Muscle of back (tissue), 13 donors: ENCODE measurements at places on chromosomes 11 and 22. TPM values are rescaled to one million over a fixed set of nuclear protein-coding genes. Genes with fewer than 3 reads are reported as not detected.

SLC22A12 gene
- polyA plus RNA-seq, result not detected

FIBIN gene
- polyA plus RNA-seq, result 111 TPM

NXPE1 gene
- polyA plus RNA-seq, result not detected

OR52H1 gene
- not detected for polyA plus RNA-seq

HOATZ gene
- not detected for polyA plus RNA-seq

SYT12 gene
- not detected for polyA plus RNA-seq

DNA sequence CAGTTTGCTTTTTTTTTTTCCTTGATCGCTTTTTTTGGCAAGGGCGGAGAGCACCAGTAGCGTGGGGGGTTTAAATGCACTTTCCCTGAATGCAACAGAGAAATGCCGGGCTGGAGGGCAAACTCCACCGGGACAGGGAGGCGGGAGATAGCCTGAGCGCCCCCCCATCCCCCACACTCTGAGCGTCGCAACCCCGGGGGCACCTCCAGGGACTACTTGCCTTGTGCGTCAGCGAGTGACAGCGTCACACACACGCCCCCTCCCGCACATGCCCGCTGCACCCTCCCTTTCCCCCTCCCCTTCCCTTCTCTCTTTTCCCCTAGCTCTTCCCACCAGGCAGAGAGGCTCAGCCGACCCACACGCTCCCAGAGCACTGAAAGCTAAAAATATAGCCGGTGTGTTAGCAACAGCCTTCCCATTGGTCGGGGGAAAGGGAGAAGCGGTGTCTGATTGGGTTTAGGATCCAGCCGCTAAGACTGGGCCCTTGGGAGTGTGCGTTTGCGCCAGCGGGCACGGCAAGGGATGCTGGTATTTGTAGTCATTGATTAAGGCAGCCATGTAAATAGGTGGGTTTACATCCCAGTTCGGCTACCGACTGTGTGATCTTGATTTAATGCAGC is 1.7 kb upstream of the TOB2 start:
- peak; percentile 100 for DNase-seq

GRCh38 chr22:30994960-30995359 is 25.9 kb downstream of the TUG1 start:
- DNase-seq, result no peak

- DNase-seq, result no peak
Observed at GRCh38 chr11:133127741-133128140, 404.6 kb downstream of the OPCML start.

GRCh38 chr11:20912065-20912821 is 242.9 kb downstream of the NELL1 start:
- DNase-seq, result no peak

DNA sequence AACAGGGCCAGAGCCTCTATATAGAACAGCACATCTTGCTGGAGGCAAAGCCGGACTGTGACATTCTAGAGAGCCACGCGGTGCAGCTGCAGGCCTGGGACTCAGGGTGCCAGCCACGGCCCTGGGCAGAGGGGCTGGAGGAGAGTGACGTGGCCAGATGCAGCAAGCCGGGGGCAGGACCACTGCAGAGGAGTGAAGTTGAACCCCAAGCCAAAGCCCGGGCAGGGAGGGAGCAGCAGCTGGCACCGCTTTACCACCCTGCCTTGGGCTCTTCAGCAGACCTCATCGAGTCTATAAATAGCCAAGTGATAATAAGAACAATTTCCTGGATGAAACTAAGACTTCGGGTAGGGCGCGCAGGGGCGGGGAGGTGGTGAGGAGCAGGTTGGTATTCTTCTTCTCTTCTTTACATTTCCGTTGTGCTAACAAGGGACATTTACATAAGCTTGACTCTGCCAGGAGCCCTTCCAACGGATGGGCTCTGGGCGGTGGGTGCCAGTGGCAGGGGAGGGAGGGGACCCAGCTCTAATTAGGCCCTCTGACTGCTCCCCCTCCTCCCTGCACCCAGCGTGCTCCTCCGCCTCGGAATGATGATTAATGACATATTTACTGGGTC is 110.2 kb downstream of the ST3GAL4 start:
- peak; percentile 71 for DNase-seq

DNA sequence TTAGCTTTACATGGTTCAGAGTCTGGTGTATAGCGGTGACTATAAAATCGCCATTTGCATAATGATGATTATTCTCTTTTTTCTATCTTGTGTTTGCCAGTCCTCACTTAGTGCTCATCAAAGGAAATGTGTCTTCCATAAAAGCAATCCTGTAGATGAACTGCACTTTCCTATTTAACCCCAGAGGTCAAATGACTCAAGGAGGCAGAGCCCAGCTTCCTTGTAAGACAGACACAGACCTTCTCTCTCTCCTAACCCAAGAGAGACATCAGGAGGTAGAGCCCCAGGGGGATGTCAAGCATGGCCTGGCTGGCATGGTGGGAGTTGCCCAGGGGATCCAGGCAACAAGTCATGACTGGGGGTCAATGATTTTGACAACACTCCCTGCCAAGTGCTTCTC is 46.9 kb upstream of the CRTAM start:
- no peak for DNase-seq

GRCh38 chr11:75548595-75549272 is 13.3 kb upstream of the SERPINH1 start:
- no peak for DNase-seq

DNA sequence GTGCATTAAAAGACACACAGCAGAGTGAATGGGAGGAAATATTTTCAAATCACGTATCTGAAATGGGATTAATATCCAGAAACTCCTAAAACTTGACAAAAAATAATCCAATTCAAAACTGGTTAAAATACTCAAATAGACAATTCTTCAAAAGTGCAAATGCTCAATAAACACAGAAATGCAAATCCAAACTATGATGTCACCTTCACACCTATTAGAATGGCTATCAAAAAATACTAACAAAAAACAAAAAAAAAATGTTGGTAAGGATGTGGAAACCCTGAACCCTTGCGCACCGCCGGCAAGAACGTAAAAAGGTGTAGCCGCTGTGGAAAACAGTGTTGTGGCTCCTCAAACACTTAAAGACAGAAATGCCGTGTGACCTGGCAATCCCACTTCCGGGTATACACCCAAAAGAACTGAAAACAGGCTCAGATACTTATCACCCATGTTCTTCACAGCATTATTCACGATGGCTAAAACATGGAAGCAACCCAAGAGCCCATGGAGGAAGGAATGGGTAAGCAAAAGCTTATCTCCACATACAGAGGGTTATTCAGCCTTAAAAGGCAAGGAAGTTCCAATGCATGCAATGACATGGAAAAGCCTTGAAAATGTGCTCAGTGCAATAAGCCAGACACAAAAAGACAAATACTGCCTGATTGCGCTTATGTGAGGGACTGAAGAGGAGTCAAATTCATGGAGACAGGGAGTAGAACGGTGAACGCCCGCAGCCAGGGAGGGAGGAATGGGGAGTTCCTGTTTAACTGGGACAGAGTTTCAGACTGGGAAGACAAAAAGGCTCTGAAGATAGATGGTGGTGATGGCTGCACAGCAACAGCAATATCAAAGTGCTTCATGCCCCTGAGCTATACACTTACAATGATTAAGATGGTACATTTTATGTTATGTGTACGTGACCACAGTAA is 19.6 kb downstream of the BRD1 start:
- no peak for DNase-seq

- DNase-seq, result no peak
Observed at GRCh38 chr11:119525180-119525866, 102.4 kb upstream of the THY1 start.

GRCh38 chr11:111644922-111645321 is 42.7 kb downstream of the SIK2 start:
- no peak for DNase-seq

GRCh38 chr11:30171661-30172060 is 59.2 kb upstream of the FSHB start:
- no peak for DNase-seq

- no peak for DNase-seq
Observed at GRCh38 chr22:22802339-22802970, 85.2 kb upstream of the IGLL5 start.

DNA sequence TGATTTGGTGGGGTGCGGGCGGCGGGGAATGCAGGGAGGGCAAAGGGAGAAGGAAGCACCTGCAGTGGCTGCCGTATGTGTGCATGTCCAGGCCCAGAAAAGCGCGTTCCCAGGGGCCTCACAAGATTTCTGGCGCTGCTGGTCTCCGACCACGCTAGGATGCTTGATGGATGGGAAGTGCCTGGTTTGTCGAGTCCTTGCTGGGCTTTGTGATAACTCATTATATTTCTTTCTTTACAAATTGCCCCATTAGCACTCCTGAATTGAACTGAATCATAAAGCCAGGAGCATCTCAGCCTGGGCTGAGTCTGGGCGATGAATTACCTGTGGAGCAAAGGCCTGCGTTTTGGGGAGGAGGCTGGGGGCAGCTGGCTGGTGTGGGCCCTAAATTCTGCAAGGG is 69.2 kb upstream of the LMO1 start:
- DNase-seq, result no peak

GRCh38 chr11:108135845-108136544 is 14.6 kb downstream of the ACAT1 start:
- DNase-seq, result no peak

- DNase-seq, result no peak
Observed at GRCh38 chr11:114366331-114367243, 33.7 kb downstream of the C11orf71 start.

GRCh38 chr11:359181-359714 is 10.1 kb upstream of the B4GALNT4 start:
- DNase-seq, result no peak

- no peak for DNase-seq
Observed at GRCh38 chr11:128896356-128896755, 5.2 kb downstream of the KCNJ5 start.

DNA sequence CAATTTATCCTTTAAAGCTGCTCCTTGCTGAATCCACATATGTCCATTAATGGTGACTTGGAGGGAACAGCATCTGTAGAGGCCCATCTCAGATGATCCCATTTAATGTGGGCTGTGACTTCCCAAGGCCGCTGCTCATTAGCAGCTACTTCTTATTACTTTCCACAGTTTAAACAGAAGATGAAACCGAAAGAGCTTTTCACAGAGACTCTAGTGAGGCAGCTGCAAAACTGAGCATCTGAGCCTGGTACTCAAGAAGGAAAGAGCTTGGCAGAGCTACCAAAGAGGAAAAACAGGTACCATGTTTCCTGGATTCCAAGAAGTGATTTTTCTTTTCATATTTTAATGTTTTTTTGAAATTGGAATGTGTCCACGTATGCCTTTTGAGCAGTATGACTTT is 110.5 kb upstream of the NARS2 start:
- DNase-seq, result no peak

- no peak for DNase-seq
Observed at GRCh38 chr11:28482666-28483065, 374.5 kb downstream of the METTL15 start.

DNA sequence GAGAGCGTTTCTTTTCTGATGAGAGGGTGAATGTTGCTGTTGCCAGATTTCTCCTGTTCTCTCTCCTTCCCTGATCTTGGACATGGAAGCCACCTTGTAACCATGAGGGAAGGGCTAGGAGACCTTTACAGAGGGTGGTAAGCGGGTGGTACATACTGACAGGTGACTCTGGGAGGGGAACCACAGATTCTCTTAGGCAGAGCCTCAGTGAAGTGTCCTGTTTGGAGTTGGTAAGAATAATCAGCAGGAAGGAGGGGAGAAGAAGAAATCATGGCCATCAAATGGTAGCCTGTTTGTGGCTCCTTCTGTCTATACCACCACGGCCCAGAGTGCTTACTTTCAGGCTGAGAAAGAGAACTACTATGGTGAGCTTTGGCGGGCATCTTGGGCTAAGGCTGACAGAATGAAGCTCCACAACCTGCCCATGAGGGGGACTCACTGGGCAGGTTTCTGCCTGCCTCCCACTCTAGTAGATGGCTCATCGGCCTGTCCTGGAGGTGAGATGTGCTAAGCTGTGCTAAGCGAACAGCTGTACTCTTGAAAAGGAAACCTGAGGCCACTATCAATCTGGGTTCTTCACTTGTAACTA is 55.3 kb upstream of the CLTCL1 start:
- DNase-seq, result no peak

DNA sequence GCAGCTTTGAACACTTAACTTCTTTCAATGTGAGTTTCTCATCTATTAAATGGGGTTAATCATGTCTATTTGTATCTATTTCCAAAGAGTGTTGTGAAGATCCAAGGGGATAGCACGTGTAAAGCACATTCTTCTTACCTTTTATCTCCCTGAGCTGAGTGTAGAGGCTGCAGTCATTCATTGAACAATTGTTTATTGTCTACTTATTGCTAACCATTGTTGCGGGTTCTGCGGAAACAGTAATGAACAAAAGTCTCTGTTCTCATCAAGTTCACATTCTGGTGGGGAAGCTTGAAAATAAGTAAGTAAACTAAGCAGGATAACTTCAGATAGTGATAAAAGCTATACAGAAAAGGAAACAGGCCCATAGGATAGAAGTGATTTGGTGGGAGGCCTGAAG is 27.4 kb upstream of the PLET1 start:
- no peak for DNase-seq

DNA sequence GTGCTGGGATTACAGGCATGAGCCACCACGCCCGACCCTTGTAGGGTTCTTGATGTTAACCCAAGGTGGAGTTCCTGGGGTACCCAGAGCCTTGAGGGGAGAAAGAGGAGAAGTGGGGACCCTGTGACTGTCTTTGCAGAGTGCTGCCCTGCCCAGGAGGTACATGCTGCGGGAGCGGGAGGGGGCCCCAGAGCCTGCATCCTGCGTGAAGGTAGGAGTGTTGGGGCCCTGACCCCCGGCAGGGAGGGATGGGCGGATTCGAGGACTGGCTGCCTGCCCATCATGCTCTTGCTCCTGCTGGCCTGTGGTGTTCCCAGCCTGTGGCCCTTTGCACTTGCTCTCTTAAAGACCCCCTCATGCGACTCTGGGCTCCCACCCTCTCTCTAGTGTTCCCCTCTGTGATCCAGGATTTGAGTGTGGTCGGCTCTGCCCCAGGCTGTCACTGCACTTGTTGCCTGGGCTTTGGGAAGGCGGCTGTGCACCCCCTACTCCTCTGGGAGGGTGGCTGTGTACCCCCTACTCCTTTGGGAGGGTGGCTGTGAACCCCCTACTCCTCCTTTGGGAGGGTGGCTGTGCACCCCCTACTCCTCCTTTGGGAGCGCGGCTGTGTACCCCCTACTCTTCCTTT is 4.5 kb downstream of the SCO2 start:
- DNase-seq, result no peak

DNA sequence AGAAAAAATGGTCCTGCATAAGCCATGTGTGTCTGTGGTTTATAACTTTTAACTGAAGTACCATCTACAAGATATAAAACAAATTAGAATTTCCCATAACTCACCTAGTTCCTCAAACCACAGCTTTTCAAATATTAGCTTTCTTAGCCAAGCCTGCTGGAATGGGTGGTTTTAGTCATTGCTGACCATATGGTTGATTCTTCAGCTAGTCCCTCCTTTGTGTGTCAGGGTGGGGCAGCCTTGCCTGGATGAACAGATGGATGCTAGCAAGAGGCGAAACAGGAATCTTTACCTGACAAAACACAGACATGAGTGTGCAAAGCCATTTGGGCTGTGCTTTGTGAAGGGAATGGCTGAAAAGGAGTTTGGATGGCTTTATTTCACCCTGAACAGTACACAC is 6.9 kb upstream of the B3GNT6 start:
- DNase-seq, result no peak

GRCh38 chr22:42905702-42906183 is 48.7 kb upstream of the ARFGAP3 start:
- DNase-seq, result no peak
